Activated CD8-positive, alpha-beta memory T cell treated with anti-CD3 and anti-CD28 coated beads for 48 hours (primary cell): ENCODE measurements at places on chromosomes 16 and 17.

- no peak for DNase-seq
Measured at GRCh38 chr16:30369091-30369937, 980 bp downstream of the TBC1D10B start.

GRCh38 chr16:22874394-22874793, 60.4 kb downstream of the HS3ST2 start:
- DNase-seq = no peak

DNA sequence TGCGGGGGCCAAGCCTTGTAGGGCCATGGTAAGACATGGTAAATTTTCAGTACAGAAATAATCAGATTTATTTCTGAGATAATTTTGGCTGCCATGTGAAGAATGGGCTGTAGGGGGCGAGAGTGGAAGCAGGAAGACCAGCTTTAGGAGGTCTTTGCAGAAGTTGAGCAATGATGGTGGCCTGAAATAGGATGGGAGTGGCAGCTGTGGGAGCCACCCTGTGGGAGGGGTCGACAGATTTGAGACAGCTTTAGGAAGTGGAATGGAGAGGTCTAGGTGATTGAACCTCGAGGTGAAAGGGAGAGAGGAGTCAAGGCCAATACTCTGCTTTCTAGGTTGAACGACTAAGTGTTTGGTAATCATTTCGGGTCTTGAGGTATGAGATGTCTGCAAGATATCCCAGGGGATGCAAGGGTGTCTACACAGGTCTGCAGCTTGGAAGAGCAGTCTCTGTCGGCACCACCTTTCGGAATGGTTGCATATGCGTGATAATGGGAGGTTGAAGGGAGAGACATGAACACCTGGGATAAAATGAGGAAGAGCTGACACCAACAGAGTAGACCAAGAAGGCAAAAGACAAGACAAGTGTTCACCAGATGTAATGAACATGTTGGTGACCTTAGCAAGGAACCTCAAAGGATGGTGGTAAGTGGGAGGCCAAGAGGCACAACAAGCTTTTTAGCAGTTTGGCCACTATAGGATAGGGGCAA, 4.2 kb upstream of the ATXN7L3 start:
- no peak for DNase-seq

GRCh38 chr17:62043140-62043539, 21.9 kb downstream of the MED13 start:
- no peak for DNase-seq
